ENCODE measurements at places on chromosomes 4 and X.

- DNase-seq = no peak
These were observed 136.2 kb upstream of the RASGEF1B start for GRCh38 chr4:81607950-81608349.

DNA sequence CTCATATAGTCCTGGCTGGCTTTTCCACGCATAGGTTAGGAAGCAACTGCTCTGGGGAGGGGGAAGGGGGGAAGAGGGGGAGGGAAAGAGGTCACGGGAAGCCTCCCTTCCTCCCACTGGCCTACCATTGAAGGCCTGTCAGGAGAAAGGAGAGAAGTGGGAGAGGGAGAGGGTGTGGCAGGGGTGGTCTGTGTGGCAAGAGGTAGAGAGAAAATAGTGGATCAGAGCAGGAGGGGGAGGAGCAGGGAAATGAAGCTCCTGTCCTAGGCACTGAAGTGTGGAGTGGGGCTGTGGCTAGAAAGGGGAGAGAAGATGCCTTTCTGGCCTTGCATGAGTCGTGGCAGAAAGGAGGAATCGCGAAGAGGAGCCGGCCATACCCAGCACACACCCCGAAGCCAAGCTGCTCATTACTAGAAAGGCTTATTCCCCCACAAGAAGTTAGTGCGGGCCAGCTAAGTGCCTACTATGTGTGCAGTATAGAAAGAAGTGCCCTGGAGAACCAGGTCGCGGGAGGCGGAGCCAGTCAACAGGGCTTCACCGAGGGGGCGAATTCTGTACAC, 1.1 kb upstream of the TMEM164 start:
- DNase-seq = no peak

- DNase-seq = no peak
These were observed at the start of the genes CSAG1 and MAGEA12 for GRCh38 chrX:152733261-152733975. TSS of gene CSAG1 (minus strand) at chrX:152733721. CDS start at chrX:152732460, 1,261 bp downstream. TSS of gene MAGEA12 (plus strand) at chrX:152733757. CDS start at chrX:152736162, 2,405 bp downstream.

- no peak for DNase-seq
These were observed 1528.0 kb downstream of the TECRL start for GRCh38 chr4:62881210-62881609.

DNA sequence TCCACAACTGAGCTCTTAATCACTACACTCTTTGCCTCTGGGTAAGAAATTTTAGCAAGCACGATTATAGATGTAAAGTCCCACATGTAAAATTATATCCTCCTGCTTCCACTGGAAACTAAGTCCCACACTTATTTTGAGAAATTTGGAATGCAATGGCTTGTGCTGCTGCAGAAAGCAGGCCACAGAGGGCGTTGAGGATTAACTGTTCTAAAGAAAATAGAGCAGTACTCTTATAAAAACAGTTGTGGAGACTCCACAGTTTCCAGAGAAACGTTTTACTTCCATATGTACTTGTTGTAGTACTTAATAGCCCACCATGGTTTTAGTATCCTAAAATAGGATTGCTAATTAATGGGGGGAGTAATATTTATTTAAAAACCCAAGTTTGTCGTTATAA, 1.7 kb upstream of the CENPC start:
- DNase-seq = no peak

GRCh38 chrX:123648028-123648810, 84.6 kb downstream of the THOC2 start:
- no peak for DNase-seq

DNA sequence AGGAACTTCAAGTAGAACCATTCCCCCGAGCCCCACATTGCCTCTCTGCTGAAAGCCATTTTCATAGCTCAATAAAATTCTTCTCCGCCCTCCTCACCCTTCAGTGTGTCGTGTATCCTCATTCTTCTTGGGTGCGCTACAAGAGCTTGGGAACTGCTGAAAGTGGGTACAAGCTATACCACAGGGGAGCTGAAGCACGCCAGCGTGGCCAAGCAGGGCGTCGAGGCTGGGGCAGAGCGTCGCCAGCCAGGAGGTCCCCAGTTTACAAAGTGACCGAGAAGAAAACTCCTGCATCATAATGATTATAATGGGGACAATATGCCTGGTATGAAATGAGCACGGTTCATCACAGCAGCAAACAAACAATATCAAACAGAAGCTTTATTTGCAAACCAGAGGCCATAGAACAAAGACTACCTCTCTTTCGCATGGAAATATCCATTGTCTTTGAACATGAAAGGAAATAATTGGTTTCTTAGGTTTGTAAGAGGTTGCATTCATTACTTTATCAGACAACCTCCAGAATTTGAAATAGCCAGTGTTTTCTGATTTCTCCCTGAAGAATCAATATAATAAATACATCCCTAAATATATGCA, 34.3 kb downstream of the RELL1 start:
- DNase-seq = no peak

DNA sequence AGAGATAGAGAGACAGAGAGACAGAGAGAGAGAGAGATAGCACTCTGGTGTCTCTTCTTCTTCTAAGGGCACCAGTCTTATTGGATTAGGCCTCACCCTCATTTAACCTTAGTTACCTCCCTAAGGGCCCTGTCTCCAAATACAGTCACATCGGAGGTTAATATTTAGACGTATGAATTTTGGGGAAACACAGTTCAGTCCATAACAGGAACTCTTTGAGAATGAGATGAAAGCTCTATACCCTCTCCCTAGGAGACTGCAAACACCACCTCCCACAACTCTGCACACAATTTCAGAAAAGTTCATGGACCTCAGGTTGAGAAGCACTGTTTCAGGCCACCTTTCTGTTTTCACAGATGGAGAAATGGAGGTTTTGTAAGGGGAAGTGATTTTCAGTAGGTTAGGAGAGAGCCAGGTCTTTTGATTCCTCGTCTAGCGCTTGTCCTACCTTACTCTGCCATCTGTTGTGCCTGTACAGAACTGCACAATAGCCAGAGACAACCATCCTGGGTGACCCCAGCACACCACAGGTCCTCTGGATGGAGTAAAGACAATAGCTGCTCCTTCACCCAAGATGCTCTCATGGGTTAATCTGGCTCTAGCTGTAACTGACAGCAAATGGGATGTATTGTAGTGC, 16.9 kb upstream of the LOC101059915 start:
- DNase-seq = no peak

DNA sequence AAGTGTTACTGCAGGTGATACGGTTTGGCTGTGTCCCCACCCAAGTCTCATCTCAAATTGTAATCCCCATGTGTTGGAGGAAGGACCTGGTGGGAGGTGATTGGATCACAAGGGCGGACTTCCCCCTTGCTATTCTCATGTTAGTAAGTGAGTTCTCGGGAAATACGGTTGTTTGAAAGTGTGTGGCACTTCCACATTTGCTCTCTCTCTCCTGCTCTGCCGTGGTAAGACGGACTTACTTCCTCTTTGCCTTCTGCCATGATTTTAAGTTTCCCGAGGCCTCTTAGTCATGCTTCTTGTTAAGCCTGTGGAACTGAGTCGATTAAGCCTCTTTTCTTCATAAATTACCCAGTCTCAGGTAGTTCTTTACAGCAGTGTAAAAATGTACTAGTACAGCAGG, 65.2 kb upstream of the SLC7A11 start:
- no peak for DNase-seq

DNA sequence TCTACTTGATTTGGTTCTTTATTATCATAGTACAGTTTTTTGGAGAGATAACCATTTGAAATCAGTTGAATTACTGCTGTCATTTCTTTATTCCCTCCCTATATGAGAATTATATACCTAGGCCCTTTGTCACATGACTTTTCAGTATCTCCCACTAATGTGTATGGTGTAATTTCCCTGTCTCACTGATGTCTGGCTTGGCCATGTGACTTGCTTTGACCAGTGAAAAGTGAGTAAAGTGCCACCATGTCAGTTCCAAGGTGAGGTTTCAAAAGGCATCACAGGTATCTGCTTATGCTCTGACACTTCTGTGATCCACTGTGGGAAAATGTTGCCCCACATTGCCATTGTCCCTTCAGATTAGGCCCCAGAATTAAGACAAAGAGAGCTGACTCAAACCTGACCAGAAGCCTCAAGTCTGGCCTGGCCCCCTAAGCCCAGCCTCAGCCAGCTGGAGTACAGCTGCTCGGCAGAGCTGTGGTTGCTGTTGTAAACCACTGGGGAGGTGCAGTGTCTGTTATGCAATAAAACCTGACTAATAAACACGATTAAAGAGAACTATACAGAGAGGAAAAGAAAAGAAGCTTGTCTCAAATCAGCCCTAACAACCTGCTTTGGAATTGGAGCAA, 27.5 kb downstream of the SETD7 start:
- DNase-seq = no peak

GRCh38 chr4:81666491-81666890, 194.8 kb upstream of the RASGEF1B start:
- DNase-seq = no peak

- no peak for DNase-seq
These were observed 29.5 kb downstream of the SORBS2 start for GRCh38 chr4:185782523-185782922.

DNA sequence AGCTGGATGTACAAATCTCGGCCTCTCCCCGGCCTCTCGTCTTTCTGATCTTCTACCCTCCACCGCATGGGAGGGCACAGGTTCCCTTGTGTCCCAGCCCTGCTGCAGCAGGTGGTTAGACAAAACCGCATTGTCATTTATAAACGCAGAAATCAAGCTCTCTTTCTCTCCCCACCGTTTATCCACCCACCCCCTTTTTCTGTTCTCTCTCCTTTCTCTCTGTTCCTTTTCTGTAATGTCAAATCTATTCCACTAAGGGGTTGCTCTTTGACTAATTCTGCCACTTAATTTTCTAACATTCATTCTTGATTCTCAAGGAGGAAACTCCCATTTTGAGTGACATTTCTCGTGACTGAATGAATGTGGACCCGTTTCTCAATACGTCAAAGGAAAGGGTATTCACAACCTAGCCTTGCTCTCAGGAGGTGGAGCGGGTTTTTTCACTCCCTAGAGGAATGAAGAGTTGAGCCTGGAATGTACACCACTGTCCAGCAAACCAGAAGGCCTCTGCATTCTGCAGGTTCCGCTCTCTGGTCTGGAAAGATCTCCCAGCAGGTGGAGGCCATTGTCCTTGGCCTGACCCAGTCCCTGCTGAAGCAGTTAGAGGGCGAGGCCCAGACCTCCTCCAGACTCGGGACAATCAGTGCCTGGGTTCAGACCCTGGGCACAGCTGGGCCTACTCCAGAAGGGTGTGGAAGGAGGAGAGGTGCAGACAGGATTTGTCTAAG, 70.9 kb upstream of the ENPP6 start:
- DNase-seq = no peak

- DNase-seq = no peak
These were observed 108.4 kb upstream of the LRPAP1 start for GRCh38 chr4:3640587-3640962.

DNA sequence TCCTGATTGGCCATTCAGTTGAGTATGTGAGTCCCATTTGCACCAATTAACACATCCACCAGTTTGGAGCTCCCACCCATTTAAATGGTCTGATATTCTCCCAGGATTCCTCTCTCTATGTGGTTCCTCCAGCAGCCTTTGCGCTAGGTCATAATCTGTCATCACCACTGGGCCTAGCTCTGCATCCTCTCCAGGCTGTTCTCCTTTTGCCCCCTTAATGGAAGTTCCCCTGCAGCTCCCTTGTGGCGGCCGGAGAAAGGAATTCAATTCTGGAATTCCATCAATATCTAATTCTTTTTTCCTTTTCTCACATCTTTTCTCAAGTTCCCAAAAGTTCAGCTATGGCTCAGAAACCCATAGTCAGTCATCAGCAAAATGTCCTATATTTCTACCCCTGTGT, 2184.4 kb upstream of the AGA start:
- DNase-seq = no peak

- no peak for DNase-seq
These were observed 86.1 kb downstream of the ADRA2C start for GRCh38 chr4:3852309-3852708.

DNA sequence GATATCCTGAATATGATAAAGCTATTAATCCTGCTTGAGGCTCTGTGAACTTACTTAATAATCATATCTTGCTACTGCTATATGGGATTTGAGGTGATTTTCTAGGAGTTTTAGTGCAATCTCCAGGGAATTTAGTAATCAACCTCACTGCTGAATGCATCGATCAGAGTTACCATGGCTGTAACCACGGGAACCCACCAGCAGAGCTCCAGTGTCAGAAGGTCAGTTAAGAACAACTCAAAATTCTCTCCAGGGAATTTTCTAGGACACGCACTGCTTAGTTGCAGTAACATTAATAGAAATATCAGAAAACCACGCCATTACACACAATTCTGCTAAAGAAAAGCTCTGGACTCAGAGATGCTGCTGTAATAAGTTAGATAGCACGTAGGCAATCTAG, 1477.2 kb upstream of the TENM3 start:
- DNase-seq = no peak

DNA sequence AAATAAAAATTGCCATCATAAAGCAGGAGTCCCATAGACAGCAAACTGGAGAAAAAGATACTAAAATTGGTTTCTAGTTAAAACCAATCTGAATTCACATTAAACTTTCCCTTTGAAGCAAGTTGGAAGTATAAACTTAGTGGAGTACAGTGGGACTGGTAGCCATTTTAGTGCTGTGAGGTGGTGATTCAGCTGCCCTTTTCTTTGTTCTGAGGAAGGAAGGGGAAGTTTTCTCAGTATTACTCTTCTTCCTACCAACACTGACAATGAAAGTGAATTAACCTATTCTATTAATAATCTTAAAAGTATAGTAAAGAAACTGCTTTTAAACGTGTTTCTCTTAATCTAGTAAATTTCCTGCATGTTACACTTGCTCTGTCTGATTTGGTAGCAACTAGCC, 36.7 kb downstream of the SLC9A6 start:
- no peak for DNase-seq

DNA sequence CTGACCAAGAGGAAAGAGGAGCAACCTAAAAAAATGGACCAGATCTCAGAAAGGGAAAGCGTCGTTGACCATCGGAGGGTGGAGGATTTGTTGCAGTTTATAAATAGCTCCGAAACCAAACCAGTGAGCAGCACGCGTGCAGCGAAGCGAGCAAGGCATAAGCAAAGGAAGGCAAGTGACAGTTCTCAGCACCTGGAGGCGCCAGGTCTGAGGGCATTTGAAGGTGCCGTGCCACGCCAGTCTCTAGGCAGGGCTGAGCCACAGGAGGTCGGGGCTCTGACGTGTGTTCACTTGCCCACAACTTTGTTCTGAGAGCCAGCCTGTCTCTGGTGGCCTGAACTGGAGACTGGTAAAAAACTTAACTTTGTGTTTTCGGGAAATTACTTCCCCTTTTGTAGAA, 59.7 kb downstream of the TNIP2 start:
- DNase-seq = no peak

GRCh38 chr4:72531322-72531721, 37.7 kb downstream of the ADAMTS3 start:
- DNase-seq = no peak

DNA sequence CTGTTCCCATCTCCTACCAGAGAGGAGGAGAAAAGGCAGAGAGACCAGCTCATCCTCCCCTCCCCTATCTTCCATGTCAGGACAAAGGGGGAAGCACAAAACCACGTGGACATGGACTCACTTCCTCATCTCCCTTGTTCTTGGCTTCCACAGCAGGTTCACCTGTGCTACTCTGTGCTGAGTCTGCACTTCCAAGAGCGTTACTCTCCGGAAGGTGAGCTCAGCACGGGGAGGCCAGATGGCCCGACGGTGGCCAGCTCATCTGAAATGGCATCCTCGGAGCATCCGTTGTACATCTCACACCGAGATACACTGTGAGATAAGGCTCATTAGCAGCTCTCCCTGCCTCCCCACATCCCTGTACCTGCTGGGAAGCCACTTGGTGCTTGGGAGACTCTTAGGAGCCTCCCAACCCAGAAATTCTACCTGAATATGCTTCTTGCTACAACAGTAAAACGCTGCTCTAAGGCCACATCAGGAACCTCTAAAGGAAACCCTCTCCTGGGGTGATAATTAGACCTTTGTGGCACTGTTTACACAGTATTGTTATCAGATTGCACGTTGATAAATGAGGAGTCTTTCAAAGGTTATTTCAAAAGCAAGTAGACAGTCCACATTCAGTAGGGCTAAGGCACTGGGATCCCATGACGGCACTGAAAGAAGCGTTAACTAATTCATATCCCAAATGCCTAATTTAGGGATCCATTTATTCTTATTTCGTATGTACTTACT, 19.4 kb downstream of the LGI2 start:
- no peak for DNase-seq

Measured in NCI-H1092 (cell line).